ENCODE measurements at places on chromosomes 2 and 18.

GRCh38 chr18:71370095-71370494 lies 1081.2 kb downstream of the SOCS6 start:
- no peak for DNase-seq

- DNase-seq, result no peak
These were observed 86.5 kb downstream of the EFEMP1 start for GRCh38 chr2:55837073-55837472.

DNA sequence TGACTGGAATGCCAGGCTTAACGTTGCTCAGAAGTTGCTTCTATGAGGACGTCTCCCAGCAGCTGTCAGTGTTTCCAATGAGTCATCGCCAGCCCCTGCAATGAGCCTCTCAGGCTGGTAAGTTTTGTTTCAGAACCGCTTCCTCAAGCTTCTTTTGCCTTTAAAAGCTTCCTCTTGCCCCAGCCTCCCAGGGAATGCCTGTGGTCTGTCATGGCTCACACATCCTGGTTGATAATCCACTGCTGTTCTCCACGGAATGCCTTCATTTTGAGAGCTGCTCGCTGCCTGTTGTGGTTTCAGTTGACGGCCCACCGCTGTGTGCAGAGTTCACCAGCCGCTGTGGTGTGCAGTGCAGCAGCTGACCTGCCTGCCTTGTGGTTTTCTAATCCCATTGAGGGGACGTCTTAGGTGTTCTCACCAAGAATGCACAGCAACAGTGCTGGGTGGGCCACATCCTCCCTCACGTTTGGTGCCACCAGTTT lies 96.4 kb downstream of the RTP5 start:
- DNase-seq, result no peak

DNA sequence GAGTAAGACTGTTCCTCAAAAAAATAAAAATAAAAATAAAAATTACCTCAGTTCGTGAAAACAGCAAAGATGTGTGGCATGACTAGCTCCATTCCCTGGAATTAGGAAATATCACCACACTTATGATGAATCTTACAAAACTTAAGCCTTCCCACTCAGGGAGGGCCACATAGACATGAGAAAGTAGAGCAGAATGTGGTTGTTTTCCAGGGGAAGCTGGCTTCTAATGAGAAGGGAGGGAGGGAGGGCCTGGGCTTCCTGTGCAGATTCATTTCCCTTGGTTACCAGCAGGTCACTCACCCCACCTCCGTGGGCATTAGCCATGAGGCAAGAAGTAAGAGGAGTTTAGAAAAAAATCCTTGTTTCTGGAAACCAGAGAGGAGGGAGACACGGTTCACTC lies 95.9 kb upstream of the RMDN2 start:
- DNase-seq, result no peak

DNA sequence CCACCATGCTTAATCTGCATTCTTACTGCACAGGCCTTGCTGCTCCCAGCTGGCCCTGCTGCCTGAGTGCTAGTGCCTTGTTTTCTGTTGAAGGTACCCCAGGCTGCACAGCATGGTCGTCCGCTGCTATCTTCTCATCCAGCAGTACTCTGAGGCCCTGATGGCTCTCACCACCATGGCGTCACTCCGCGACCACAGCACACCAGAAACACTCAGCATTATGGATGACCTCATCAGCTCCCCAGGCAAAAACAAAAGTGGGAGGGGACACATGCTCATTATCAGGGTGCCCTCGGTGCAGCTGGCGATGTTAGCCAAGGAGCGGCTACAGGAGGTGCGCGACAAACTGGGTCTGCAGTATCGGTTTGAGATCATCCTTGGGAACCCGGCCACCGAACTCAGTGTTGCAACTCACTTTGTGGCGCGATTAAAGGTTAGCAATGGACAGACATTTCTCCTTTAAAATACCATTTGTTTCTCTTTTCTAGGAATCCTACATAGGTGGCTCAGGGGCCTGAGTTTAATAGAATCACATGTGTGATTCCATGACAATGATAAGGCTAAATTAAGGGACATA lies 110.5 kb downstream of the ESCO1 start:
- DNase-seq, result no peak

- DNase-seq, result no peak
These were observed 91.2 kb downstream of the NCKAP5 start for GRCh38 chr2:133476931-133477615.

- DNase-seq, result no peak
These were observed 37.3 kb upstream of the XPO1 start for GRCh38 chr2:61575447-61575859.

- no peak for DNase-seq
These were observed 708.6 kb upstream of the ZEB2 start for GRCh38 chr2:145228506-145228905.

- no peak for DNase-seq
These were observed 97.6 kb downstream of the CTIF start for GRCh38 chr18:48636436-48636835.

GRCh38 chr18:26088487-26088886 lies 1.9 kb downstream of the SS18 start:
- no peak for DNase-seq

GRCh38 chr2:101463421-101463820 lies 11.5 kb downstream of the RFX8 start:
- DNase-seq, result no peak

DNA sequence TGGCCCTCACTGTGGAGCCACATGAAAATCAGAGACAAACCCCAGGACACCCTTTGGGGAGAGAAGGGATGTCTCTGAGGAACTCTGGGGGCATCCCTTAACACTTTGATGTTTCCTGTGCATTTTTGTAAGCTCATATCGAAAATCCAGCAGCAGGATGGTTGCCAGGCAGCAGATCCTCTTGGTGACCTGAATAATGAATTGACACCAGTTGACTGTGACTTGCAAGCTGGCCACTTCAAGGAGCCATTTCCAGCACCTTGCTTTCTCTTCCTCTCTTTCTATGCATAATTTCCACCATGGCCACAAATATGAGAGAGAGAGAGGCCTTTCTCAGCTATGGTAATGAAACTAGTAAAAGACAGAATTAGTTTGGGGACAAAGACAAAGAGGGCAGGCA lies 91.7 kb downstream of the NRP2 start:
- DNase-seq, result no peak

DNA sequence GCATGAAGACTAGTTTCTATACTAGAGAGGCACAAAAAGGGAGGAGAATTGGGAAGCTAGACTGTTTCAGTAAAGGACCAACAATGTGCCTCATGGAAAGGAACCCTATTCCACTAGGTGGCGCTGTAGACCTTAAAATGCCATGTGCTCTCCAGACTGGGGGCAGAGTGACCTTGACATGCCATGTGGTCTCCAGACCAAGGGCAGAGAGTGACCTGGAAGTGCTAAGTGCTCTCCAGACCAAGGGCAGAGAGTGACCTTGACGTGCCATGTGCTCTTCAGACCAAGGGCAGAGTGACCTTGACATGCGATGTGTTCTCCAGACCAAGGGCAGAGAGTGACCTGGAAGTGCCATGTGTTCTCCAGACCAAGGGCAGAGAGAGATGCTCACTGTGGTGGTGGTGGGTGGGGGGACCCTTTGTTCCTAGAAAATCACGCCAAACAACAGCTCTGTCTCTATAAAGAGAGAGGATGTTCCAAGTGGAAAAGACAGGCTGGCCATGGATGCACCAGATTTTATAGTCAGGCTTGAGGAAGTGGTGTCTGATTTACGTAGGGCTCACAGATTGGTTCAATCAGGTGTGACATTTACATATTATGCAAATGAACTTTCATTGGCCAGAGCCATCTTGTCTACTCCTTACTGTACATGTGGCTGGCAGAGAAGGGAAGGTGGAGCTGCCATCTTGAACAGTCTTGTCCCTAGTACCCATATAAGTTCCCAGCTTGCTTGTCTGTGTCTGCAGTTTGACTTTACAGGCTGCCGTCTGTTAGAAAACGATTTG lies 344.0 kb upstream of the DDX18 start:
- no peak for DNase-seq

DNA sequence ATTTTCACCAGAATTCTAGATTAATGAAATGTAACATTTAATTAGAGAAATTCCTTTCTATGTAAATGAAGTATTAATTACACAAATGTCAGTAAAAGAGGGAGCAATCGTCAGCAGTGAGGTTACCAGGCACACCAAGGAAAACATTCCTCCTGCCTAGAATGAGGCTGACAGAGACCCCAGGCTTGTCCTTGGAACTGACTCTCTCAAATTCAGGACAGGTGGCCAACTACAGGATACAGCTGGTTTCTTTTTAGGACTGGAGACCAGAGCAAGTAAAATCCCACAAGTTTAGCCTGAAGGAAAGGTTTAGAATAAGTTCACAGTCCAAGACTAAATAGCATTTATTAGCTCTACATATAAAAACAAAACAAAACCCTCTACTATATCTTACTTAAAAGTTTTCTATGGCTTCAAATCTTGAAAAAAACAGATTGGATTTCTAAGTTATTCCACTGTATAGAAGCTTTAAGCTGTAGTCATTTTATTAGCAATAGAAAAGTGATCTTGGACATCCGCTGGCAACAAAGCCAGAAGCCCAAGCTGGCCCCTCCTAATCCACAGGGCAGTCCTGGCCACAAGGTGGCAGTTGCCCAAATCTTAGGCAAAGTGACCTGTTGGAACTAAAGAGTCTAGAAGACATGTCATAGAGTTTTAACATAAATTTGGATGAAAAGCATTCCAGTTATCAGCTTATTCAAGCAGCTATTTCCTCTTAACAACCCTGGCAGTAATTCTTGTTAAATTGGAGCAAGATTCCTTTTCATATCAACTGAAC lies 81.0 kb downstream of the SP3 start:
- DNase-seq, result no peak

- no peak for DNase-seq
These were observed 229.2 kb downstream of the GALR1 start for GRCh38 chr18:77478646-77479442.

GRCh38 chr18:46478796-46479195 lies 178.2 kb downstream of the LOXHD1 start:
- no peak for DNase-seq

DNA sequence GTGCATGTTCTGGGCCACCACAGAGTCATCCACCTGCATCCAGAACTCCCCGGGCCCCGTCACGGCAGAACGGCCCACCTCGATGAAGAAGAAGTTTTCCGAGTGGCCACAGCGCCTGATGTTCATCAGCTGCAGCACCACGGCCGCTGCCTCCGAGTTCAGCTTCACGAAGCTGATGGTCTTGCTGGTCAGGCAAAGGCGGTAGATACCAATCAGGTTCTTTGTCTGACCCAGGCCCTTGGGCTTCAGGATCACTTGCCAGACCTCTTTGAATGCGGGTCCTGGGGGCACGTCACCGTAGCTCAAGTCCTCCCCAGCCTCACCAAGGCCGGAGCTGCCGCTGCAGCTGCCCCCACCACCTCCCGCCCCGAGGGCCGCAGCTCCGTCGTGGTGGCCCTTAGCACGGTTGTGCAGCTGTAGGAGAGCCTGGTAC lies 1.6 kb downstream of the IRS1 start:
- no peak for DNase-seq

DNA sequence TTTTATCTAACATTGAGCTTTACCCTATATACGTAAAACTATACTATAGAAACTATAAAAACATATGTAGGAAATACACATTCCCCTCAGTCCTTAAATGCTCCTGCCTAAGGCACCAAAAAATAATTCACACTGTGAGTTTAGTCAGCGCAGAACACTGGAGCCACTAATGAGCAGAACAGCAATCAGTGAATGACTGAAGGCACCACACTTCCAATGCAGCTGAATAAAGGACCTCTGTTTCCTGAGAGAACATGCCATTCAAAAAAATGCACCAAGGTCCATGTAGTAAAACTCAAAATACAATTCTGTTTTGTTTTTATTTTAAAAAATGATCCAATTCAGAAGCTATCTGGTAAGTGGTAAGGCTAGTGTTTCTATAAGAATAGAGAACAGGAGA lies 1280.6 kb upstream of the NRXN1 start:
- DNase-seq, result no peak

DNA sequence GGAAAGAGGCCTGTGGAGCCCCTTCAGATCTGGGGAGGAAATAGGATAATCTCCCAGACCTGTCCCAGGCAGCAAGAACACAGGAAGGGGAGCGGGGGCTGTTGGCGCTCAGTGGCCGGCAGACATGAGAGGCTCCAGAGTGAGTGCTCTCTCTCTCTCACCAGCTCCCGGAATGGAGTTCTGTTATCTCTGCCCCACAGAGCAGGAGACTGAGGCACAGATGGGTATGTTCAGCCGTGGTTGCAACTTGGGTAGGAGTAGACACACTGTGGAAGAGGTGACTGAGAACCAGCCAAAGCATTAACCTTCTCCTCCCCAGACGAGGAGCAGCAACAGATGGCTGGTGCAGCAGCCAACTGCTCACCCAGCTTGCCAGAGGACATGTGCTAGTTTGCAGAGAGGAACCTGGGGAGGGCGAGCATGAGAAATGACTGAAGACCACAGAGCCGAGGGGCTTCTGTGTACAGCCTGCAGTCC lies 82.0 kb downstream of the NRP2 start:
- no peak for DNase-seq

- no peak for DNase-seq
These were observed at the start of gene SH3RF3 for GRCh38 chr2:109128616-109129355. Gene SH3RF3, plus strand, starts transcription at chr2:109129205.

GRCh38 chr2:125086313-125087184 lies 1061.5 kb downstream of the CNTNAP5 start:
- no peak for DNase-seq

DNA sequence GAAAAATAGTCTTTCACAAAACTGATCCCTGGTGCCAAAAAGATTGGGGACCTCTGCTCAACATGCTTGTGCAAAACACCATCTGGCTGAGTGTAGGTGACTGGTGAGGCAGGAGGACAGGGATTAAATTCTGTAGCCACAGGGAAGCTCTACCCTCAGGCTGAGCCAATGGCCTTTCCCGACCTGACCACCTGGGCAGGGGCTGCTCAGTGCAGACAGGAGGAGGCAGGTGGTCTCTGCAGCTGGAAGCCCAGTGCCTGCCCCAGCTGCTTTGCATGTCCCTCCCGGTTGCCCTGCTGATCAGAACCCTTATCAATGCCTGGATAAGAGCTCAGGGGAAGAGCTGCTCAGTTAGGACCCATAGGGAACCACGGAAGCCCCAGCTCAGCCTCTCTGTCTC lies 235.3 kb downstream of the ANKRD36 start:
- DNase-seq, result no peak

DNA sequence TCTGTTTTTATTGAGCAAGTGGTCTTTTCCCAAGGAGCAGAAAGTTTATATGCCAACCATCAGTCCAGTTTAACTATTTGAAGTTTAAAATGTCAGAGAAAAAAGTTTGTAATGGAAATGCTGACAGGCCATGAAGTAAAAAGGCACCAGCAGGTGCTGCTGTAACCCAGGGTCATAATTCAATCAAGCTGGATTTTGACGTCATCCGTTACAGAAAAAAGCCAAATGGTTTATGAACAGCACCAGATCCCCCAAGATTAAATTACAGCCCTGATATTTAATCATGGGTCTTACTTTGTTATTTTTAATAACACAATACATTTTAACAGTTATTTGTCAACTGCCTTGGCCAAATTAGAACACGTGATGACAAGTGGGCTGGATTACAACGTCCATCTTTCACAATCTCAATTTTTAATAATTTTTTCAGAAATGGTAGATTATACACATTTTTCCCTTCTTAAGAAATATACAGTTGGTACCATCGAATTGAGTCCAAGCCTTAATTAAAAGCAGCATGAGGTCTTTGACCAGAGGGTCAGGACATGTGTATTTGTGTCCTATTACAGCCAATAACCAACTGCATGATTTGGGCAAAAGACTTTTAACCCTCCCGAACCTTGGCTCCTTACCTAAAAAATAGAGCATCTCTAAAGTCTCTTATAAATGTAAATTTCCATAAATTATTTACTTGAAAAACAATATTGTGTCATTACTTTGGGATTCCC lies 10.0 kb downstream of the TCF4 start:
- no peak for DNase-seq

GRCh38 chr2:234879671-234880455 lies 72.0 kb upstream of the SH3BP4 start:
- no peak for DNase-seq

Measured in osteocyte (in vitro differentiated cells).